ENCODE measurements at places on chromosomes 3 and 15.

- no peak for DNase-seq
Measured at GRCh38 chr3:143442814-143443447, 323.4 kb downstream of the CHST2 start.

DNA sequence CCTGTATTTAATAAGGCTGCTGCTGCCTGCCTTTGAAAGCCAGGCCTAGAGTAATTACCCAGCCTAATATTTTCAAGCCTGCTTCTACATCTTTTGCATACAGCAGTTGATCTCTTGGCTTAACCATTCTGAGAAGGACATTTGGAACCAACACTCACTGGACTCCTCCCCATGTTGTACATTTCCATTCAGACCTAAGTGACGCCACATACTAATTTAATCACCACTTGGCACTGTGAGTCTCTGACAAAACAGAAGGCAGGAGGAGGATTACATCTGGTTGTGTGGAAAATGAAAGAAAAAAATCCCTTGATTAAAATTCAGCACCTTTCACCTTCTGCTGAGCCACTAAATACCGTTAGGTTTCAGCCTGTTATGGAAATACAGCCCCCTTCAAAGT, 102.2 kb upstream of the ARRDC4 start:
- DNase-seq: no peak

DNA sequence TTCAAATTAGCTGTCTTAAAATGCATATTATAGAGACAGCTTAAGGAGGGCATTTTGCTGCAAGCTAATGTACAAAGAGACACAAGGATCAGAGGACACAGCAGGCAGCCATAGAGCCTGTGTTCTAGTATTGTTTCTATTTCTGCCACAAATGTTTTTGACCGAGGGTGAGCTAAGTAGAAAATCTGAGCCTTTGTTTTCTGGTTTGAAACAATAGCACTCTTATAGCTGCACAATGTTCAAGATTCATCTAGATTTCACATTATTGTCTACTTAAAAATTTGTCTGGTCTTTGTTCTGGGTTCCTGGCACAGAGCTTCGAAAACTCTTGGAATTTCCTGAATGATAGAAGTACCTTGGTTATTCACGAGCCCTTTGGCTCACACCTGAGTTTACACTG, 40.0 kb upstream of the TUSC7 start:
- DNase-seq: no peak

DNA sequence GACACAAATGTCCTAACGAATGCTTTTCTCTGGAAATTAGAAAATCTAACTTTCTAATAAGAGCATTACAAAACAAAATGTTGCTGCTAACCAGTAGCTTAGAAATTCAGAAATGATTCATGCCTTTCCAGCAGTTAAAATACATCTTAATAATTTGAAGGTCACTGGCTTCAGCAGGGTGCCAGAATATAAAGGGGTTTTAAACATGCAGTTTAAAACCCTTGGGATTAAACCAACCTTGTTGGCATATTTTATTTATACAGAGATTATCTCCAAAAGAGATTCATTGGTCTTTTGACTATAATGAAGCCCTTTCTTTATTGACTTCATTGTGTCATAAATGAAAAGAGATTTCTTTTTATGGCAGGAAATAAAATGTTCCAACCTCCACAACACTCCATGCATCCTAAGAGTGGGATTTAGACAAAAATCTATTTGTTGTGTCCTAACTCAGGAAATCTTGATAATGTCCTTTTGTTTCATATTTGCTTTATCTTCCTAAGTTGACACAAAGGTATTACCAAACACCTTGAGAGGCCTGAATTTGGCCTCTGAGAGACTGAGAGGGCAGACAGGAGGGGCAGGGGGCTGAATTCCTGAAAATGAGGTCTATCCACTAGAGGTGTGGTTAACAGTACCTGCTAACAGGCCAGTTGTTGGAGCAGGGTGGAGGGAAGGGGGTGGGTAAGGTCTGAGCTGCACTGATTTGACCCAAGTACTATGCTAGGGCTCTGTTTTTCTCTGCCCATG, 124.4 kb downstream of the FEZF2 start:
- no peak for DNase-seq

DNA sequence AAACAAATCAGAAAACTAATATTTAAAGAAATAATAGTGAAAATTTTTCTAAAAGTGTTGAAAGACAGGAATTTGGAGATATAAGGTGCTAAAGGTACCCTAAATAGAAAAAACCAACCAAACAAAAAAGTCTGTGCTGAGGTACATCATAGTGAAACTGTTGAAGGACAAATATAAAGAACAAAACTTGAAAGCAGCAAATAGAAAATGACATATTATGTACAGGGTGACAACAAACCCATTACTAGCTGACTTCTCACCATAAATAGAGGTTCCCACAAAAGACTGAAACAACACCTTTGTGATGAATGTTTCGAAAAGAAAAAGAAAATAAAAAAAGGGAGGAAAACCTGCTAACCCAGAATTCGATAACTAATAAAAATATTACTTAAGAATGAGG, 502.5 kb upstream of the NECTIN3 start:
- DNase-seq: no peak

- no peak for DNase-seq
Measured at GRCh38 chr3:27544372-27544865, 60.2 kb upstream of the SLC4A7 start.

DNA sequence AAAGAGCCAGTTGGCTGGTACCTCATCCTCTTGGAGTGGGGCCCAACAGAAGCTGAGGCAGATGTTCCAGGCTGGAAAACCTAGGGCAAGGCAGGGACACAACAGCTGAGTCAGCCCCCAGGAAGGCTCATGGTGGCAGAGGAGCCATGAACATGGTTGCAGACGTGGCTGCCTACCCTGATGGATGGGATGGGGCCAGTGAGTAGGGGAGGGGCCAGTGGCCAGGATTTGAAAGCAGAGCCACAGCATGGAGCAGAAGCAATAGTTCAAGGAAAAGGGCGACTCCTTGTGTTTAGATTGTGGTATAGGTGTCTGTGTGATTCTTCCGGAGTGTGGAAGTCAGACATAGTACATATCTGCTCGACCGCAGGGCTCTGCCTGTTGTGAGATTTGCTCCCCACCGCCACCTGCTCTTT, 24.2 kb downstream of the PXYLP1 start:
- DNase-seq: no peak

DNA sequence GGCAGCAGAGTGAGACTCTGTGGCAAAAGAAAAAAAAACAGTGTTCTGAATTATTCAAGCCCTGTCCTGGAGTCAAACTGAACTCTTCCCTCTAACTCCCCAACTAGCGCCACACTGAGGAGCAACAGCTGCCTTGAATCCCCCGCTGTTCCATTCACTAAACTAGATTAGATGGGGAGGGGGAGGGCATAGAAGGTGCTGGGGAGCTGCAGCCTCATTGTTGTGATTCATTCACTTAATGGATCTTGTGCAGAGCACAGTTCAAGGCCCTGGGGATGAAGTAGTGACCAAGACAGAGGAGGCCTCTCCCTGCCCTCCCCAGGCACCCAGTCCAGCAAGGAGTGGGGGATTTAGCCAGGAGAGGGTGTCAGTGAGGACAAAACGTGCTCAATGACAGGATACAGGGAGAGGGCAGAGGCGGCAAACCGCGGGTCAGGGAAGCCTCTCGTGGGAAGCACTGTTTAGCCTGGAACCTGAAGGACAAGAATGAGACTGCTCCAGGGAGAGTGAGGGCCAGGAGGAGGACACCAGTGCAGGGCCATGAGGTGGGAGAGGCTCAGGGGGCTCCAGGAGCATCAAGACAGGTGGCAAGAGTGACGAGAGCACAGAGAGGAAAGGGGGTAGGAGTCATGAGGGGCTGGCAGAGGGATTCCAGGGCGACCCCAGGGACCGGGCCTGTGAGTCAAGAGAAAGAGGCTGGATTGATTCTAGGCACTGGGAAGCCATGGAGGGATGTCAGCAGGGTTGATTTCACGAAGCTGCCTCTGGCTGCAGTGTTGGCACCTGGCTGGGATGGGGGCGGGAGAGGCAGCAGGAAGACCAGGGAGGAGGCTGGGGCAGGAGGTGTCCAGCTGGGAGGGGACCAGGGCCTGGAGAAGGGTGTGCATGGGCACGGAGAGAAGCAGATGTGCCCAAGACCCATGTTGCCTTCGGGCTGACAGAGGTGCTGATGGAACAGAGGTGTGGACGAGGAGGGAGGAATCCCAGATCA, 31.4 kb downstream of the ALS2CL start:
- no peak for DNase-seq

GRCh38 chr15:26887926-26888666, 21.2 kb downstream of the GABRA5 start:
- DNase-seq: no peak

- no peak for DNase-seq
Measured at GRCh38 chr15:70753101-70753829, 10.1 kb downstream of the UACA start.

- no peak for DNase-seq
Measured at GRCh38 chr3:71721651-71722157, 3.5 kb downstream of the EIF4E3 start.

DNA sequence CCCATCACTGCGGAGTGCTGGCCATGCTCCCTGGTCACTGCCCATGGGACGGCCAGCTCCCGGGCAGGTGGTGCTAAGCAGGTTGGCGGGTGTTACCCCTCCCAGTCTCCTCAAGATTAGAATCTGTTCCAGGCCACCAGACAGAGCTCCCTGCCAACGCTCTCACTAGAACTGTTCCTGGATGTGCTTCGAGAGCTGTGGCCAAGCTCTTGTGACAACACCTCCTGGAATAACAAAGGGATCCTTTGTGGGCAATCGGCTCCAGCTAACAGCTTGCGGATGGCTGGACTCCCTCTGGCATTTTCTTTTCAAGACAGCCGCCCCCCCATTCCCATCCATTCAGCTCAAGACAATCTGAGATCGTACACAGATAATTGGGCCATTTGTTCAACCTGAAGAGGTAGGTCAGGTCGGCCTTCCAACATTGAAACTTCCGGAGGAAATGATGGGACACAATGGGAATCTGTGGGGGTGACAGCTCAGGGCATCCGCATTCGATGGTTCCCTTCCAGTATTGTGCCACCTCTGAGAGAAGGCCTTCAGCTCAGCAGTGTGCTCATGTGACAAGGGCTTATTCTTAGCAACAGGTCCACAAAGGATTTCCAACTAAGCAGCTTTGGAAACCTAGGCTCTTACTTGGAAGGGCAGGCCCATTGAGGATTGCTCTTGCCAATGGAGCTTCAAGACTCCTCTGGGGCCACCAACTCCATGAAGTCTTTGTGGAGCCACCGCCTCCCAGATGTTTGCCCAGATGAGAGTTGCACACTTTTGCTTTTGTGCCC, 11.6 kb upstream of the EPHB3 start:
- DNase-seq: no peak

- DNase-seq: no peak
Measured at GRCh38 chr3:83011481-83011880, 1250.0 kb upstream of the GBE1 start.

DNA sequence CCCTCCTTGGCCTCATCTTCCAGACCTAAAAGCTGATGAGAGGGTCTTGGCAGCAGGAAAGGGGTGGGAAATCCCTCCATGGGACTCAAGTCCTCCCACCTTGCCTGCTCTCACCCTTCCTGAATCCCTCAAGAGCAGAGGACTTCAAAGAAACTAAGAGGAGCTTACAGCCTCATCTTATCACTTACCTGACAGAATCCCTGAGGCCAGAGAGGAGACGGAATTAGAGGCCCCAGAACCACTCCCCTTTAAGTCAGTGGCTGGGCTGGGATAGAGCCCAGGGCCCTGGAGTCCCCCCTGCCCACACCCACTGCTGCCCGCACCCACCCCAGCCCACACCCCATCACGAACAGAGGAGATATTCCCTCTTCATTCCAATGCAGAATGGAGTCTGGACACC, 15.2 kb downstream of the LOXL1 start:
- no peak for DNase-seq

GRCh38 chr15:61227269-61227949, 1.7 kb downstream of the RORA start:
- no peak for DNase-seq

- no peak for DNase-seq
Measured at GRCh38 chr3:151166161-151166560, 36.9 kb downstream of the GPR171 start.

DNA sequence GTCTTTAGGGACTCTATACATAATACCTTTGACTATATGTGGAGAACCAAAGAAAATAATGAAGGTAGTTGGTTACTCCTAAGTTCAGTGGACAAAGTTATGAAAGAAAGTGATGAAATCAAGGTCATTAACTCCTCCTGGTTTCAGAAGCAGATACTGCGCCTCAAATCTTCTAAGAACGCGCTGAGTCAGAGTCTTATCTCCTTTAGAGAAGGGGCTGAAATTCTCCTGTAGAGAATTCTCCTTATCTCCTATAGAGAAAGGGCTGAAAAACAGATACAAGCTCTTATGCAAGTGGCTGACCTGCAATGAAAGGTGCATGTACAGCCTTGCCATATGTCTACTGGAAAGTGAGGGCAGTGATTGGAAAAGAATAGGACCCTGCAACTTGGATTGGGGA, 824.2 kb downstream of the NSUN3 start:
- DNase-seq: no peak

GRCh38 chr3:24215502-24215901, 270.4 kb downstream of the NR1D2 start:
- no peak for DNase-seq

DNA sequence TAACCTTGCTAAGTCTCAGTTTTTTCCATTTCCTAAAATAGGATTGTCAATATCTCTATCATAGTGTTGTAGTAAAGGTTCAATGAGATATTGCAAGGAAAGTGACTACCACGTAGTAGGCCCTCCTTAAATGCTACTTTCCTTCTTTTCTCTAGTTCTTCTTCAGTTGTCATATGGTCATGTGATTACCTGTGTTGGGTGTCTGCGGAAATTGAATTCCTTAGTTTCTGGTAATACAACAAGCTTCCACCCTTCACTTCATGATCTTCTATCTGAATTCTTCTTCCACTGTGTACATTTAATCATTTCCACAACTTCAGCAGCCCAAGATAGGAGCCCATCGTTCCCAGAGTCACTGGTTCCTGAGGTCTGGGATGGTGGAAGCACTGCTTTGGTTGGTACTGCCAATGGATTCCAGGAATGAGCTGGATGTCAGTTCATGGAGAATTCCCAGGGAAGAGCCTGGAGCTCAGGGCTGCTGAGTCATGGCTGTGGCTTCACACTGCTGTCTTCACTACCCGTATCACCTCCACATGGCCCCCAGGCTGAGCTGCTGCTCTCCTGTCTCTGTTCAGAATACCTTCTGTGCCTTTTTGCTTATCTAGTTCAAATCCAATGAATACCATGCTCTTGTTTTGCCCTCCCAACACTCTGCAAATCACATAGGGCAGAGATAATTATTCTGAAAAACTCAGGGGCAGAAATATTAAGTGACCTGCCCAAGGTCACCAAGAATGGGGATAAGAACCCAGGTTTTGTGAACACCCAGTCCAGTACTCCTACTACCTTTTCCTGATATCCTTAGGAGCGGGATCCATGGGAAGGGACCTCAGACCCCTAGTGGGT, 98.6 kb downstream of the RPL39L start:
- no peak for DNase-seq

DNA sequence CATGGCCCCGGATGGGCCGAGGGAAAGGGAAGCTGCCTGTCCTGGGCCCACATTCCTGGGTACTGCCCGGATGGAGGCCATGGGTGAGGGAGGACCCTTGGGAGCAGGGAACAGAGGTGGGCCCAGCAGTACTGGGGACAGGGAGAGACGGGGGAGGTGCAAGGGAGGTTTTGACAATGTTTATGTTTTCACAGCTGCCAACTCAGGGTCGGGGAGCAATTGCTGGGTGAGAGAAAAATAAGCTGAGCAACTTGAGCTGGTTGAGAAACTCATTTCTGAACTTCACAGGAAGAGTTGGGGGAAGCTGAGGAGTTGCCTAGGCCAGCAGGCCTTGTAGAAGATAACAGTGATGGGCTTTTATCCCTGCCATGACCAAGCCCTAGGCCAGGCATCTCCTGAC, 11.1 kb upstream of the TSPAN3 start:
- DNase-seq: no peak
